ENCODE measurements at places on chromosomes 2 and 18.

DNA sequence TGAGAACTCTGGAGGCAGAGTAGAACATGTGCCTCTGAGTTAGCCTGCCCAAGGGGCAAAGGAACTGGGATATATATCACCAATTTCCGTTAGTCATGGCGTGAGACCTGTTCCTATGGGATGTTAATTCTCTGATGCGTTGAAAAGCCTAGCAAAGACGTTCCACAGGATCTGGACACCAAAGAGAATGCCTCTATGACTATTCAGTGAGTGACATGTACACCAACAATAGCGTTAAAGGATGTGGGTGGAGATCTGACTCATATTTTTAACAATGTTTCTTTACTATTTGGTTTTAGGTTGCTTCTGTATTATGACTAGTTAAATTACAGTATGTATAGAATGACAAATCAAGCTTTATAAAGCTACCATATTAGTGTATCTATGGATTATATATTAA is 320.9 kb upstream of the MC4R start:
- no peaks in the 10 kb centered on the region for H3K4me1 ChIP-seq
- H3K27me3 ChIP-seq, result no peaks in the 10 kb centered on the region
- no peaks in the 10 kb centered on the region for H3K36me3 ChIP-seq
- DNase-seq, result no peak

GRCh38 chr2:23311186-23311585 is 73.8 kb upstream of the KLHL29 start:
- no peaks in the 10 kb centered on the region for H3K27me3 ChIP-seq
- H3K4me3 ChIP-seq, result no peak overlapping the region
- DNase-seq, result no peak
- H3K36me3 ChIP-seq, result no peaks in the 10 kb centered on the region

DNA sequence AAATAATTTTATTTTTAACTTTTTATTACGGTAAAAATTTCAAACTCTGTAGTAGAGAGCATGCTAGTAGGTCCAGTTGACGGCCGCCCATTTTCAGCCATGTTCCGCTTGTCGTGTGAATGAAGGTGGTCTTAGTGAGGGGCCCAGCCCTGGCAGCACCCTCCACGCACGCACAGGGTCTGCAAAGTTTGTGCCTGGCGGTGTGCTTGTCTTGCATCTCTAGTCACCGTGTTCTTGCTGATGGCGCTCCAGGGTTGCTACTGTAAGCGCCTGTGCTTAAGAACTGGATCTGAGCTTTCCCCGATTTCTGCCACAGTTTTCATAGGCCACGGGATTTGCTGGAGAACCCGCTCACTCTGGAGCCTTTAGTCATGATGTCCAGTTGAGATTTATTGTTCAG is 28.9 kb downstream of the LDLRAD4 start:
- H3K27ac ChIP-seq, result no peak overlapping the region
- no peaks in the 10 kb centered on the region for H3K4me1 ChIP-seq
- no peaks in the 10 kb centered on the region for H3K27me3 ChIP-seq
- no peak for DNase-seq

DNA sequence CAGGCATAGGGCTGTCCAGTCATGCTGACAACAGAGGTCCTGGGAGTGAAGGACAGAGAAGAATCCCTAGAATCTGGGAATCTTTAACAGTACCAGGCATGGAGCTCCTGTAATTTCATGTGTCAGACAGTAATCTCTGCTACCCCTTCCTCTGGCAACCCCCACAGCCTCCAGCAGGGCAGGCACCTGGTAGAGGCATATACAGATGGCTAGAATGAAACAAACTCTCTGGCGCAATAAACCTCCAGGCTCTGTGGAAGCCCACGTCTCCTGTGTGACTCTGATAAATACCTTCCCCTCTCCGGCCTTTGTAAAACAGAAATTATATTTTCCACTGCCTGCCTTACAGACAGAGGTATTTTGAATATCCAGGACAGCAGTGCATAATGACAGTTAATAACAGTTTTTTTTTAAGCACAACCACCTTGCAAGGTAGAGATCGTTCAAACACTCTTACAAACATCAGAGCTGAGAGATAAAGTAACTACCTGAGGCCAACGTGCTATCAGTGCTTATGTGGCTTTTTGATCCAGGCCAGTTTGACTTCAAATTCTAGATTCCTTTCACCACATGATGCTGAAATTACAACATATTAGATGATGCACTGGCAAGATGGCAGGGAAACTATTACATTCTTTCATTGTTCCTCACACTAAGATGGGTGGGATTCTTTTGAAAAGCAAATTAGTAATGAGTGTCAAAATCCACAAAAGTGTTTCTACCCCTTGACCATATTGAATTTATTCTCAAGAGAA is 47.7 kb upstream of the TMEM247 start:
- peaks cover 36% of the 10 kb centered on the region for H3K4me1 ChIP-seq
- no peaks in the 10 kb centered on the region for H3K36me3 ChIP-seq
- no peak for DNase-seq
- H3K27me3 ChIP-seq, result no peaks in the 10 kb centered on the region
- no peak overlapping the region for H3K4me3 ChIP-seq
- H3K27ac ChIP-seq, result no peak overlapping the region

GRCh38 chr2:238869293-238870124 is 21.6 kb downstream of the TWIST2 start:
- H3K27ac ChIP-seq, result no peak overlapping the region
- no peaks in the 10 kb centered on the region for H3K4me1 ChIP-seq
- no peak for DNase-seq
- no peaks in the 10 kb centered on the region for H3K27me3 ChIP-seq
- H3K4me3 ChIP-seq, result no peak overlapping the region

DNA sequence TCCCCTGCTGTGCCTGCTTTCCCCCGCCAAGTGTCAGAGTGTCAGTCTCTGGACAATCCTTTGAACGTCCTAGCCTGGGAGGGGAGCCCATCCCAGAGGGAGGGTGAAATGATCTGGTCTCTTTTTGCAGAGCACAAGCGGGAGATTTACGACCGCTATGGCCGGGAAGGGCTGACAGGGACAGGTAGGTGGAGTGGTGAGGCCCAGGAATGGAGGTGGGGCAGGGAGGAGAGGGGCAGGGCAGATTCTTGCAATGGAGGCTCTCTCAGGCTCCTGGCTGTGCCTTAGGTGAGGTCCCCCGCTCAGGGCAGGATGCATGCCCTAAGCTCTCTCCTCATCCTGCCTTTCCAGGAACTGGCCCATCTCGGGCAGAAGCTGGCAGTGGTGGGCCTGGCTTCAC is 2.4 kb downstream of the DNAJB2 start:
- DNase-seq, result no peak
- H3K27me3 ChIP-seq, result no peaks in the 10 kb centered on the region
- peaks cover 30% of the 10 kb centered on the region for H3K36me3 ChIP-seq
- H3K4me3 ChIP-seq, result no peak overlapping the region
- H3K27ac ChIP-seq, result no peak overlapping the region
- H3K4me1 ChIP-seq, result peaks cover 32% of the 10 kb centered on the region

- H3K27me3 ChIP-seq, result no peaks in the 10 kb centered on the region
- H3K27ac ChIP-seq, result no peak overlapping the region
- no peaks in the 10 kb centered on the region for H3K4me1 ChIP-seq
- DNase-seq, result no peak
- no peak overlapping the region for H3K4me3 ChIP-seq
Observed at GRCh38 chr18:50454387-50454988, 79.6 kb downstream of the SKA1 start.

- H3K4me3 ChIP-seq, result no peak overlapping the region
- no peaks in the 10 kb centered on the region for H3K36me3 ChIP-seq
- no peak for DNase-seq
- no peak overlapping the region for H3K27ac ChIP-seq
Observed at GRCh38 chr2:41854227-41854626, 193.6 kb upstream of the PKDCC start.

DNA sequence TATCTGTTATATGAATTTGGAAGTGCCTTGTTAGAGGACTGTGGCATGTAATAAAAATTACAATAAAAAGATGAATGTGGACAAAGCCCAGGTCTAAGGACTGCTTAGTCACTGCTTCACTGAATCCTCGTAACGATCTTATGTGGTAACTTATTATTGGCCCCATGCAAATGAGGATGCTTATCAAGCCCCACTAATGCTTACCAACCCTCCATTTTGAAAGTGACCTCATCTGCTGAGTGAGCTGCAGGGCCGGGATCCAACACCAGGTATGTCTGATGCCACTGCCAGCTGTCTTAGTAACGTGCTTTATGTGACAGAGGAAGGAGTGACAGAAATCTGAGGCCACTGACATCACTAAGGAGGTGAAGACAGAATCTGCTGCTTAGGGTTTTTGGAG is 65.3 kb upstream of the CCDC85A start:
- no peak overlapping the region for H3K27ac ChIP-seq
- no peak for DNase-seq
- H3K27me3 ChIP-seq, result no peaks in the 10 kb centered on the region
- no peak overlapping the region for H3K4me3 ChIP-seq
- H3K4me1 ChIP-seq, result no peaks in the 10 kb centered on the region
- H3K36me3 ChIP-seq, result no peaks in the 10 kb centered on the region

DNA sequence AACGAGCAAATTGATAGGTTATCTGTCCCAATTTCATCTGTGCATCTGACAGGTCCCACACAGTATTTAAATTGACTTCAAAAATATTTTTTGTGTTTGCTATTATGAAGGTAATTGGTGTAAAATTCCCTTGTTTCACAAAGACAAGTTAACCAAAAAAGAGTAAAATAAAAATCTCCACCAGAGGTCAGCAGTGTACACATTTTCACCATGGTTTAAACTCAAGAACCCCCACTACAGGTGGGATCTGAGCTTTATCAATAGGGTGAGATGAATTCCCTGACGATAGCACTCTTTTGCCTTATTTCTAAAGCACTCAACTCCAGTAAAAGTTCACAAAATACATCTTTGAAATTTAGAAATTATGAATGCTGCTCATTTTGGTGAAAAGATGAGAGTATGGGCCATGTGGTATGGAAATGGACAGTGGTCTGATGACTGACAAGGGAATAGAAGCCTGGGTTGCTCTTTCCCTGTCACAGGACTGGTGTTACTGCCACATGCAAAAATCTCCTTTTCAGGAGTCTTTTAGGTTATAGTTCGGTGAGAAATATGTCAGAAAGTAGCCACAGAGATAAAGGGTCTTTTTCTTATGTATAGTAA is 68.0 kb downstream of the SERPINB8 start:
- no peak for DNase-seq
- no peak overlapping the region for H3K27ac ChIP-seq
- H3K27me3 ChIP-seq, result no peaks in the 10 kb centered on the region
- no peaks in the 10 kb centered on the region for H3K4me1 ChIP-seq

DNA sequence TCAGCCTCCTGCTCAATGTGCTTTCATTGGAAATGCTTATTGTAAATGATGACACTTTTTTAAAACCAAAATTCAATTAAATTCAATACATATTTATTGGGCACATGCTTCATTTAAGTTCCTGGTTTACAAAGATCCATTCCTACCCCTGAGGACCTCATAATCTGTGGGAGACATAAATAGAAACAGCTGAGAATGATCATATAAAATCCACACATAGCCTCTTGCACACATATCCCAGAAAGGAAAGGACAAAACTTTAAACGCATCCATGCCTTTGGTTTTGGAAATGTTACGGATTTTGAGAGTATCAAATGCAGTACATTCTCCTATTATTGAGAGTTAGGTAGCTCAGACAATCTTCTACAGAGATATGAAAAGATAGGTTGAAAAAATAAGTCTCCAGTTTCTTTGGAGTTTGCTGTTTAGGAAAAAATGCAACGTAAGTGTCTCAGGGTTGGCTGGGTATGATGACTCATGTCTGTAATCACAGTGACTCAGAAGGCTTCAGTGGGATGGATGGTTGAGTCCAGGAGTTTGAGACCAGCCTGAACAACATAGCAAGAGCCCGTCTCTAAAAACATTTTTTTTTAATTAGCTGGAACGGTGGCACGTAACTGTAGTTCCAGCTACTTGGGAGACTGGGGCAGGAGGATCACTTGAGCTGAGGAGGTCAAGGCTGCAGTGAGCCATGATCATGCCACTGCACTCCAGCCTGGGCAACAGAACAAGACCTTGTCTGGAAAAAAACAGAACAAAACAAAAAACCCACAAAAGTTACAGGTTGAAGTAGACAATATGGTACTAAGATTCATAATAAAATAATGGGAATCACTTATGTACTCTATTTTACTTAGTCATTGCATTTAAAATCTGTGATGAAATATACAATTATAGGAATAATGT is 3.9 kb upstream of the PRELID3A start:
- H3K36me3 ChIP-seq, result no peaks in the 10 kb centered on the region
- no peak for DNase-seq
- H3K27ac ChIP-seq, result no peak overlapping the region
- no peaks in the 10 kb centered on the region for H3K27me3 ChIP-seq

GRCh38 chr2:201852878-201853415 is 46.6 kb downstream of the CDK15 start:
- no peak overlapping the region for H3K4me3 ChIP-seq
- H3K27me3 ChIP-seq, result no peaks in the 10 kb centered on the region
- no peaks in the 10 kb centered on the region for H3K36me3 ChIP-seq
- H3K27ac ChIP-seq, result no peak overlapping the region
- peaks cover under 1% of the 10 kb centered on the region for H3K4me1 ChIP-seq

DNA sequence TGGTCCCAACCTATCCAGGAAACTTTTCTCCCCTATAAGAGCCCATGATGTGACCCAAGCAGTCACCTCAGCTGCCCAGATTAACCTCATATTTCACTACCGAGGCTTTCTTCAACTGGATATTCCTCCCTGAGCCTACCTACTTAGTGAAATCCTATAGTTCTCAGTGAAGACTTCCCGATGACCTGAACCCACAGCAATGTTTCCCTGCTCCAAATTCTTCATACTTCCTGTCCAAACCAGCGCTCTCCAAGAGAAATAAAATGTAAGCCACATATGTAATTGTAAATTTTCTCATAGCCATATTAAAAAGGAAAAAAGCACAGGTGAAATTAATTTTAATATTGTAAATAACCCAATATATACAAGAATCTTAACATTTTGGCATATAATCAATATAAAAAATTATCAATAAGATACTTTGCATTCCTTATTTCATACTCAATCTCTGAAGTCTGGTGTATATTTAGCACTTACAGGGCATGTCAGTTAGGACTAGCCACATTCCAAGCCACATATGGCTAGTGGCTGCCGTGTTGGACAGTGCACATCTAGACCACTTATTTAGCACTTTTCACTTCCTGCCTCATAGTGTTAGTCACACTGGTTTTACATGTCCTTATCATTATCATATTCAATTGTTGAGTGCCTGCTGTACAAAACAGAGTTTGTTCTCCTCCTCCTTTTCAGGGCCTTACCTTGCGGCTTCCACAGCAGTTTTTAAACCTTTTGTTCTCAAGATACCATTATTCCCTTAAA is 1.9 kb upstream of the STAT4 start:
- no peak for DNase-seq
- no peak overlapping the region for H3K4me3 ChIP-seq
- peaks cover 33% of the 10 kb centered on the region for H3K4me1 ChIP-seq
- H3K36me3 ChIP-seq, result peaks cover 3% of the 10 kb centered on the region
- no peaks in the 10 kb centered on the region for H3K27me3 ChIP-seq

DNA sequence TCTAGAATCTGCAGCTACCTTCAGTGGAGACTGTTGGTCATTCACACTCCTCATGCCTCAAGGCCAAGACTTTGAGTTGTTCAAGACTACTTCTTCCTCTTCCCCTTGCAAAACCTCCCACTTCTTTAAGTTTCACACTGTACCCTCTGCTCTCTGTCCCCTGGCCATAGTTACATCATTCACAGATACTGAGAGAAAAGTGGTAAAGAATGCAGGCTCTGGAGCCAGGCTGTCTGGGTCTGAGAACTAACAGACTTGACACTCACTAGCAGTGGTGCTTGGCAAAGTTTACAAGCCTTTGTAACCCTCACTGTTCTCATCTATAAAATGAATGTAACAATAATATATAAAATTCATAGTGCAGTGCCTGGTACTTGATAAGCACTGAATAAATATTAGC is 61.8 kb downstream of the CDH20 start:
- no peak overlapping the region for H3K4me3 ChIP-seq
- H3K27me3 ChIP-seq, result no peaks in the 10 kb centered on the region
- no peak for DNase-seq
- H3K27ac ChIP-seq, result no peak overlapping the region
- H3K4me1 ChIP-seq, result no peaks in the 10 kb centered on the region
